ENCODE measurements at places on chromosomes 2 and 18.

GRCh38 chr2:64727013-64727767, 73.5 kb upstream of the SERTAD2 start:
- no peak for DNase-seq

DNA sequence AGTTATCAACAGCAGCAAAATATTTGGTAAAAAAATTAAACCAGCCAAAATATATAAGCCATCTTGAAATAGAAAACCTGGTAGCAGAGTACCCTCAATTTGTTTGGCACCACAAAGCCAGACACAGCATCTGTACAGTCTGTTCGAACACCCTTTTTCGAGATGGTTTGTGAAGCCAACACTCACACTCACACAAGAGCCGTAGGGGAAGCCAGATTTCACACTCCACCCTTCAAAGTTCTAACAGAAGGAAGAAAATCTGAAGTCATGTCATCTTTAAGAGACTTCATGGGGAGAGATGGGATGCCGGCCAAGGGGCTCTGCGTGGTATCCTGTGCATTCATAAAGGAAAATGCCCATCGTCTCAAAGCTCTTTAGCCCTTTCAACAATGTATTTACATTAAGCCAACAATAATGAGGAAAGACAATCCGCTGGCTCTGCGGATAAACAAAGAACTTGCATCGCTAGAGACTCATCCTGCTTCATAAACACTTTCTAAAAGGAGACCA, 451.5 kb upstream of the CHST9 start:
- DNase-seq, result no peak

- no peak for DNase-seq
These were observed 62.5 kb downstream of the DHRS9 start for GRCh38 chr2:169131587-169132512.

DNA sequence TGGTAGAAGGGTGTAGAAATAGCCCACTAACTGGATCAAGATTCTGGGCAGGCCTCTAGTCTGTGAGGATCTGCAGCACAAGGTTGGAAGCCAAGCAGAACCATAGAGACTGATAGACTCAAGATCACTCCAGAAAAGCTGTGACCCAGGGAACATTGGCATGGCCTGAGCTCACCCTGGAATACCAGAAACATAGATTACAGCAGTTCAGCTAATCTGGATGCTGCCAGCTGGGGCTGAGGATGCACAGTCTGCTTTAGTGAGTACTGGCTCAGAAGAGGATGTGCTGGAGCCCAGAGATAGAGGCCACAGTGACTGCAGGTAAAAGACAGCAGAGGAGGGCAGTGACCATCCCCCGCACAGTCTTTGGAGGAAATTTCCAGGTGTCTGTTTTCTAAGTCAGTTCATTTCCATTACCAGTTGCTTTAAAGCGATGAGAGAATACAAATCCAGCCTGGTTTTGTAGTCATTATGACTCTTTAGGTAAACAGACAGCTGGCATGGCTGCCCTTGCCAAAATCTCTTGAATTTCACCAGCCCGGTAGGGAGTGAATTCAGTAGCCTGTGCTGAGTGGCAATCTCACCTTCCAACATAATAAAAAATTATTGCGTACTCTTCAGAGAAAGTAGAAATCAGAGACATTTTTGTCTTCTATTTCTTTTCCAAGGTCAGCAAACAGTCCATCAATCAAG, 119.2 kb downstream of the ANTXR1 start:
- DNase-seq, result no peak

DNA sequence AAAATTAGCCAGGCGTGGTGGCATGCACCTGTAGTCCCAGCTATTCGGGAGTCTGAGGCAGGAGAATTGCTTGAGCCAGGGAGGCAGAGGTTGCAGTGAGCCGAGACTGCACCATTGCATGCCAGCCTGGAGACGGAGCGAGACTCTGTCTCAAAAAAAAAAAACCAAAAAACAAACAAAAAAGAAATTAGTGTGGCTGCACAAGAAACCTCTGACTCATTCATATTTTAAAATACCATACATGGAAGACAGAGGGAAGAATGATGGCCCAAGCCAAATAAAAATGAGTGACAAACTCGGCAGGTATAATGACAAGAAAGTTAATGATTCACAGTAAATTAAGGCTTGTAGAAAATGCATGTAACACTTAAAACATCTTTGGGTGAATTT, 875.8 kb downstream of the EPHA4 start:
- DNase-seq, result no peak
